ENCODE measurements at places on chromosomes 2 and 18.
A peak's percentile ranks its signal among the peaks of the same experiment; 100 is the strongest.

DNA sequence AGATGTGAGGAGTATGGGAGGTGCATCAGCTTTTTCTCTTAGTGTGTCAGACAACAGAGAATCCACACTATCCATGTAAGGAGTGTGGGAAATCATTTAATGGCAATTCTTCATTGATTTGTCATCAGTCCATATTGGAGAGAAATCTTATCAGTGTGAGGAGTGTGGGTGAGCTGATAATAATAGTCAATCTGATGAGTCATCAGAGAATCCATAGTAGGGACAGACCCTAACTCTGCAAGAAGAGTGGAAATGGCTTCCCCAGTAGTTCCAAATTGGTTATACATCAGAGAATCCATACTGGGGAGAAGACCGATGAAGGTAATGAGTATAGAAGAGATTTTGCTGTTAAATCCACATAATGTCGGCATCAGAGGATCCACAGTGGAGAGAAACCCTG lies 150.5 kb upstream of the THUMPD2 start:
- no peak for DNase-seq

DNA sequence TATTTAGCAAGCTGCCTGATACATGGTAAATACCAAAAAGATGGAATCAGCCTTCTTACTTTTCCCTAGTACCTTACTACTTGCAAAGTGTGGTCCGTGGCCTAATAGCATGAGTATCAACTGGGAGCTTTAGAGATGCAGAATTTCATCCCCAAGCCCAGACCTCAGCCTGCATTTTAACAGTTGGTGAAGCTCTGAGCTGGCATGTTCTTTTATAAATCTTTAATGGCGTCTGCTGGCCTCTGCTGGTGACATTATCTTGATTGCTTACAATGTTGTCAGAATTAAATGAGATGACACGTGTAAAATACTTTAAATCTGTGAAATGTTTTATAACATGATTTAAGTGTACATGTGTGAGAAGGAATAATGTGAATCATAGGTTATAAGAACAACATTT lies 115.1 kb upstream of the NOSTRIN start:
- DNase-seq: no peak

GRCh38 chr2:61784643-61785042 lies 69.2 kb downstream of the FAM161A start:
- DNase-seq: no peak

GRCh38 chr18:26863122-26863879 lies 2.2 kb downstream of the AQP4 start:
- DNase-seq: peak; percentile 39

DNA sequence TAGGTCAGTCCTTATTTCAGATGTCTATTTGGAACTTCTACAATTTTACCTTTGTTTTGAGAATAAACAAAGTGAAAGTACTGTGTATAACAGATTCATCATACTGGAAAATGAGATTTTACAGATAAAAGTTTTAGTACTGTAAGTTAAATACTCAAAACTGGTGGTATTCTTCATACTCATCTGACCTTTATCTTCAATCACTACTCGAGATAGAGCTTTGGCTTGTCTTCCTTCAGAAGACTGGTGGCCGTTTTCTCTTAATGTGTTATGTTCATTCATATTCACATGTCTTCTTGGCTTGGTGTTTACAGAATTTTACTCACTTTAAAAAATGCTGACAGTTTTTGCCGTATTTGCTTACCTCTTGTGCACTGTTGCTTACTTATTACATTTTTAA lies 2.1 kb downstream of the SPOPL start:
- DNase-seq: no peak

GRCh38 chr2:196915507-196916189 lies 10.9 kb downstream of the PGAP1 start:
- DNase-seq: no peak

DNA sequence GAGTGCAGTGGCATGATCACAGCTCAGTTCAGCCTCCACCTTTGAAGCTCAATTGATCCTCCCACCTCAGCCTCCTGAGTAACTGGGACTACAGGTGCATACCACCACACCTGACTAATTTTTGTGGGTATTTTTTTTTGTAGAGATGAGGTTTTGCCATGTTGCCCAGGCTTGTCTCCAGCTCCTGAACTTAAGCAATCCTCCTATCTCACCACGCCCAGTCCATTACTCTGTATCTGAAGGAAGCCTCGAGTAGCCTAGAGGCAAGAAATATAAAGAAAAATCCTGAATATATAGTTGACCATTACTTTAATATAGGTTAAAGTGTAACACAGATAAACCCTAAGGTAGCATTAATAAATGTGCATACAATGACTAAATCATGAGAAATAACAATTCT lies 686.8 kb upstream of the PIK3C3 start:
- no peak for DNase-seq

DNA sequence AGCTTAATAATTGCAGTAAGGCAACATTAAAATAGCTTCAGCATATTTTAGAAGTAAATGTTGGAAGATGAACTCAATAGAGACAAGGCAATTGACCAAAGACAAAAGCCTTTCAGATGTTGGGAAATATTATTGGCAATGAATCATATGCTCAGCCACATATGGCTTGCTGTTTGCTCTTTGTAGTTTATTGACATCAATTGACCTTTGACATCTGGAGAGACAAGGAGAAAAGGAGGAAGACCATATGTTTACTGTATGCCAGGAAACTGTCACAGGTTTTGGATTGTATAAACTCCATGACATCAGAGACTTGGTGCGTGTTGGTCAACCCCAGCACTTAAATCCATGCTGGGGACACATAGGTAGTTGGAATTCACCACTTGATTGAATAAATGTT lies 60.6 kb upstream of the SLC16A14 start:
- DNase-seq: no peak

DNA sequence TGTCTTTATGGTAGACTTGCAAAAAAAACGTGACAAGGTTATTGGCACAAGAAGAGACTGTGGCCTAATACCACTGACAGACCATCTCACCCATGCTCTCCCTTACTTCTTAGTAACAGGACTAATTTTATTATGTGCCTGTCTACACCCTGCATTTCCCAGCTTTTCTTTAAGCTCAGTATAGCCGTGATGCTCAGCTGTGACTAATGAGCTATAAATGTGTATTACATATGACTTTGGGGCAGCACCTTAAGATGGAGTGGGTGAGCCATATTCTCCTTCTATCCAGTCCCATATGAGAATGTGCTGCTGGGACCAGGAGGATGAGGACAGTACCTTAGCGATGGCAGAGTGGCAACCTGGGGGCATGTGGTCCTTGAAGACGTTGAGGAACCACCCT lies 293.5 kb downstream of the RNF144A start:
- no peak for DNase-seq

DNA sequence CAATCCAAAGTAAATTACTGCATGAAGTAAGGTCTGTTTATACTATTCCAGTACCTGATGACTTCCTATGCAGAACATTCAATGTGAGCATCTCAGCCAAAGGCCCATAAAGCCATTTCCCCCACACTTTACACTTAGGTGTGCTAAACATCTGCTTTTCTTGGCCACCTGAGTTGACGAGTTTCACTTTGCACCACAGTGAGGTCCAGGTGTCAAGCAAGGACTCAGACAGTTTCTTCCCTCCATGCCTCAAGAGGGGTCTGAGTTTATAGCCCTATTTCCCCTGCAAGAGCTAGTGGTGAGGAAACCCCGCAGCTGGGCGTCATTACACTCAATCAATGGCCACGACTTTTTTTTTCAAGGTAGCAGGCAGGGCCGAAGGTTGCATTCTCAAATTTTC lies 107.7 kb downstream of the MREG start:
- no peak for DNase-seq

GRCh38 chr2:137192366-137193310 lies 427.3 kb downstream of the THSD7B start:
- DNase-seq: no peak

Data from NCI-H774 (cell line).